Thymus (tissue), 14 donors: ENCODE measurements at places on chromosomes 13 and 19.

GRCh38 chr13:77338961-77339401 is 12.1 kb upstream of the MYCBP2 start:
- no peak for DNase-seq

- DNase-seq = no peak
Observed at GRCh38 chr13:105543742-105544141, 991.7 kb downstream of the EFNB2 start.

DNA sequence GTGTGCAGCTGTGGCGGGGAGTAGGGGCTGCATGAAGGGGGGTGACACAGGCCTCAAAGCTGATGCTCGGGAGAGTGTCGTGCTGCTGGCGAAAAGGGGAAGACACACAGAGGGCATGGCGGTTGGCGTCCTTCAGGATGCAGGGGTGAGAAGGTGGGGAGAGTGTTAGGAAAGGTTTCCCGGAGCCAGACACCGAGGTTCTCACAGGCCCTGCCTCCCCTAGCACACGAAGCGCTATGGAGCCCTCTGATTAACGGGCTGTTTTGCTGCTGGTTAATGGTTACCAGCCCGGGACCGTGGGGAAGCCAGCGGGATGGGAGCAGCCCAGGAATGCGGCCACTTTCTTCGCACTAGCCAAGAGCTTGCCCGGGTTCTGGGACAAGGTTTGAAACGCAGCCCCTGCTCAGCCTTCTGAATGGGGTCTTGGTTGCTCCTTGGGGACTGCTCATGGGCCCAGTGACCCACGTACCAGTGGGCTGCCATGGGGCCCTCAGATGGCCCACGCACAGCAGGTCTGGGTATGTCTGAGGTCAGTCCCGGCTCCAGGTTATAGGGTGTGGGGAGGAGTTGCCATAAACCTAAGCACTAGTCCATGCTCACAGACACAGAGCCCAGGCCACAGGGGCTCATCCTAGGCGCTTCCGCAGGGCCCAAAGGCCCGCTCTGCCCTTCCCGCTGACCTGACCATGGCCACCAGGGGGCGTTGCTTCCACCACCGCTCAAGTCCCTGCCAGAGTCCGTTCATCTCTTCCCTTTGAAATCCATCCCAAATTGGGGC is 31.3 kb upstream of the ISYNA1 start:
- DNase-seq = peak; percentile 44

DNA sequence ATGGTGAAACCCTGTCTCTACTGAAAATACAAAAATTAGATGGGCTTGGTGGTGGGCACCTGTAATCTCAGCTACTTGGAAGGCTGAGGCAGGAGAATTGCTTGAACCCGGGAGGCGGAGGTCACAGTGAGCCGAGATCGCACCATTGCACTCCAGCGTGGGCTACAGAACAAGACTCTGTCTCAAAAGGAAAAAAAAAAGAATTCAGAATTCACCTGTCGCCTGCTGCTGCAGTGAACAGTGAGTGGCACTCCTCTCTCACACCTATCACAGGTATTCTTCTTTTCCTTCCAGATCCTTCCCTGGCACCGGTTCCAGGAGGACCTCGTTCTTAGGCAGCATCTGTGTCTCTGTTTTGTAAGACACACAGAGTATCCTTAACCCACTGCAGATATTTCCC is 5.8 kb upstream of the MVB12A start:
- DNase-seq = no peak

DNA sequence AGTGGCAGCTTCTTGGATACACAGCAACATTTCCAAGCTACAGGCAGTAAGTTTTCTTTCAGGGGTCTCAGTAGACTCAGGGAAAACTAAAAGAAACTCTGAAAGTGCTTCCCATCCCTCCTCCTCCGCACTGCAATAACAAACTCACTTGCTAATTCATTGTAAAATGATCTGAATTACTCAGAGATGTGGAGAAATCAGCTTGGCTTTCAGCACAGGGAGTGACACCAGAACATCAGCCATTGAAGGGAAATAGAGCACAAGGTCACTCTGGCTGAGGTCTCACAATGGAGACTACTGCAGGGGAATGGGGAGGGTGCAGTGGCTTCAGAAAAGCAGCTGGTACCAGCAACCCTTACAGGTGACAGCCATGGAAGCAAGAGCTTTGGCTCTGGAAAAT is 137.3 kb upstream of the SERP2 start:
- DNase-seq = no peak

DNA sequence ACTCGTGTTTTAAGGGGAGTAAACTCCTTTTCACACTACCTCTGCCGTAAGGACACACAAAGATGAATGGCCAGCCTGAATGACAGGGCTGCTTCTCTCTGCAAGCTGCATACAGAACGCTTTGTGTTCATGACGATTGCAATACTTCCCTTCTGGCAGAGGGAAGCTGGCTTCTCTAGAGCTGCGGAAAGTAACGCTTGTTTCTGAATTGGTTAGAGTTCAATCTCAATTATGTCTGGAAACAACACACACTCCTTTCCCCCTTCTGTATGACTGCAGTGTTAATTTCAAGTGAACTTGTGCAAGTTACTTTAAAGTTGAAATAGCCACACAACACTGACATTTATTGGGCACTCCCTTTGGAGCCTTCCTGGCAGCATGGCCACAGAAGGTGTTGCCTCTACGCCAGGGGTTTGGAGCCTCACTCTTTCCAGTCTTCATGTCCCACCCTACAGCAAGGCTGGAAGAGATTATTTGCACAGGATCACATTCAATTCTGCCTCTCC is 242.6 kb downstream of the NDFIP2 start:
- no peak for DNase-seq

- DNase-seq = no peak
Observed at GRCh38 chr19:45600340-45600885, 1.6 kb downstream of the GPR4 start.
